Tongue (tissue), 3 donors: ENCODE measurements at places on chromosomes 7 and 10. TPM values are rescaled to one million over a fixed set of nuclear protein-coding genes. Genes with fewer than 3 reads are reported as not detected.

SRI gene
- total RNA-seq, result 57.3 TPM

KCNMA1 gene
- total RNA-seq, result 34.3 TPM

CTAGE4 gene
- 4.7 TPM for total RNA-seq

HIBADH gene
- total RNA-seq, result 57.0 TPM

MPP7 gene
- 14.0 TPM for total RNA-seq
